ENCODE measurements at places on chromosomes 5 and 9.

DNA sequence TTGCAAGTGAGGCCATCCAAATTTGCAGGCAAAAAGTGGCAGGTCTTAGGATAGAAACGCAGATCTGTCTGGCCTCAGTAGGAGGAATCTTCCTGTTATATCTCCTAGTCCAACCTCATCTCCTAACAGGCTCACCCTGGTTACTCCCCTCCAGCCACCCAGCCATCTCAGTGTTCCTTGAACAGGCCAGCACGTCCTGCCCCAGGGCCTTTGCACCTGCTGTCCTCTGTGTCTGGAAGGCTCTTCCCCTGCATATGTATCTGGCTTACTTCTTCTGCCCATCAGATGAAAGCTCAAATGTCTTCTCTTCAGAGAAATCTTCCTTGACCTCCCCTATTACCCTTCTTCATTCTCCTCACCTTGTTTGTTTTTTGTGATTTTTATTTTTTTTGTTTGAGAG lies 107.3 kb upstream of the ALDH1B1 start:
- no peak for DNase-seq

GRCh38 chr9:38443181-38443580 lies 18.9 kb upstream of the IGFBPL1 start:
- no peak for DNase-seq

GRCh38 chr9:35367451-35367850 lies 122.5 kb upstream of the RUSC2 start:
- no peak for DNase-seq

GRCh38 chr5:173793648-173794548 lies 94.3 kb upstream of the CPEB4 start:
- no peak for DNase-seq

DNA sequence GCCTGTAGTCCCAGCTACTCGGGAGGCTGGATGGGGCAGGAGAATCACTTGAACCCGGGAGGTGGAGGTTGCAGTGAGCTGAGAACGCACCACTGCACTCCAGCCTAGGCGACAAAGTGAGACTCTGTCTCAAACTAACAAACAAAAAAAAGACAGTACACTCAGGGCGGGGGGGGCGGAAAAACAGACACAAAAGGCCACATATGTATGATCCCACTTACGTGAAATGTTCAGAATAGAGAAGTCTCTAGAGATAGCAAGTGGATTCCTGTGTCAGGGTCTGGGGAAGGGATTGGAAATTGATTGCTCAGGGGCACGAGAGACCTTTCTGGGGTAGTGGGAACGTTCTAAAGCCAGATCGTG lies 9.0 kb upstream of the LCN1 start:
- DNase-seq = no peak

GRCh38 chr5:17343675-17344074 lies 126.2 kb downstream of the BASP1 start:
- DNase-seq = no peak

DNA sequence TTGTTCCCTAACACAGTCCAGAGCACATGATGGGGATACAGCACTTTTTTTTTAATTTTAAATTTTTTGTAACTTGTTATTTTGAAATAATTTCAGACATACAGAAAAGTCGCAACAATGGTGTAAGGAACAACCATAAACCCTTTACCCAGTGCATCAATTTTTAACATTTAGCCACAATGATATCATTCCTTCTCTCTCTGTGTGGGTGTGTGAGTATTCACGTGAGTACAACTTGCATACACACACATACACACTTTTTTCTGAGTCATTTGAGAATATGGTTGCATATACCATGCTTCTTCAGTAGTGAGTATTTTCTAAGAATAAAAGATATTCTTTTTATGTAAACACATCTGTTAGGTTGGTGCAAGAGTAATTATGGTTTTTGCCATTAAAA lies 135.2 kb downstream of the ARHGAP26 start:
- DNase-seq = no peak

DNA sequence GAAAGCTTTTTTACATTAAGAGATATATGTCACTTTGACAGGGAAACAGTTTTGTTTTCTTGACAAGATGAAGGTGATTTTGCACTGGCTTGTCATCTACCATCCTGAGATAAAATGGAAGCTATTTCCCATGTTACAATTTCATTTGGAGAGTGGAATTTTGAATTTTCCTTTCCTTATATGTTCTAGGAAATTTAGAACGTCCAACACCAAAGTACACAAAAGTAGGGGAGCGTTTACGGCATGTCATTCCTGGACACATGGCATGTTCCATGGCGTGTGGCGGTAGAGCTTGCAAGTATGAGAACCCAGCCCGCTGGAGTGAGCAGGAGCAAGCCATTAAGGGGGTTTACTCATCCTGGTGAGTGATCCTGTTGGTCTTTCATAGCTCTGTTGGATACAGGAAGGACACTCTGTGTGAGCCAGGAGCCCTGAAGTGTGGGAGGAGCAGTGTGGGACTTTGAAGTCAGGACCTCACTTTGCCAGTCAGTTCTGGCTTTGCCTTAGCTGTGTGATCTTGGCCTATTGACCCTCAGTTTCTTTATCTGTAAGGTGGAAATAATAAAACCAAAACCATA lies 887 bp downstream of the PTPDC1 start:
- DNase-seq = no peak

DNA sequence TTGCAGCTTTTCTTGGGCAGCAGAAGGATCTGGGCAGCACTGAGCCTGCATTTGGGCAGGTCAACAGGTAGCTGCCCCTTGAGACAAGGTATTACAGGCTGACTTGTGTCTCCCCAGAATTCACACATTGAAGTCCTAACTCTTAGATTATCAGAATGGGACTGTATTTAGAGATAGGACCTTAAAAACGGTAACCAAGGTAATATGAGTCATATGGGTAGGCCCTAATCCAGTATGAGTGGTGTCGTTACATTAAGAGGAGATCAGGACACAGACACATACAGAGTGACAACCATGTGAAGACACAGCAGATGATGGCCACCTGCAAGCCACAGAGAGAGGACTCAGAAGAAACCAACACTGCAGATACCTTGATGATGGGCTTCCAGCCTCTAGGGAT lies 3.2 kb downstream of the C1QTNF2 start:
- no peak for DNase-seq

- DNase-seq = no peak
Measured at GRCh38 chr5:180109920-180110319, 38.4 kb upstream of the RNF130 start.

- no peak for DNase-seq
Measured at GRCh38 chr9:23914431-23915003, 88.5 kb upstream of the ELAVL2 start.

DNA sequence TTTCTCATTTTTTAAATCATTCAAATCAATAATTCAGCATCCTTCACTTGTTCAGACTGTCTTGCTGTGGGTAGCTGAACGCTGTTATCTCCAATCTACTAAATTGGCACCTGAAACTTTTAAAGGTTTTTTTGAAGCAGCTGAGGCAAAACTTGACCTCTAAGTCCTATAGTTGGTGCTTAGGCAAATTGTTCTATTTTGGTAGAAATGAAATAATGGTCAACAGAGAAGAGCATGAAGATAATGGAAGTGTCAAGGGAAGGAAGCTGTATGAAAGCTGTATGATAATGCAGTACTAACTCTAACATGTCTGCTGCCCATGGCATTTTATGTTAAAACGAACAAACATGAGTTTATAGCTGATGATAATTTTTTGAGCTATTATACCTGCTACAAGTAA lies 138.0 kb downstream of the GDNF start:
- no peak for DNase-seq

- no peak for DNase-seq
Measured at GRCh38 chr5:11322133-11322532, 561.1 kb upstream of the DAP start.

GRCh38 chr5:174834081-174834480 lies 109.7 kb downstream of the MSX2 start:
- no peak for DNase-seq

DNA sequence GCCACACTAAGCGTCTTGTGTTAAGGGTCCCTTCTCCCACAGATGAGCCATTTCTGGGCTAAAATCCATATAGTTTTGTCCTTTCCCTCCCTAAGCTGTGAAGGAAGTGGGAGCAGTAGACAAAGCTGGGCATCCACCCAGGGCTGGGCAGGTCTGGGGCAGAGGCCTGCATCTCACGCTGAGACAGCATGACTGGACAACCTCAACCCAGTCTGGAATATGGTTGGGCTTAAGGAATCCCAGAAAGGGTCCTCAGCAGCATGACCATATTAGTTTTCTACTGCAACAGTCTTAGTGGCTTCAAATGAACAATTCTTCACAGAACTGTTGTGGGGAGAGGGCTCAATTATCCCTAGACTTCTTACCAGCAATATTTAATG lies 173.8 kb downstream of the AUH start:
- DNase-seq = no peak

Measured in NCI-H748 treated with DMSO at 0.1 percent for 48 hours (cell line).